ENCODE measurements at places on chromosomes 2 and 18.

DNA sequence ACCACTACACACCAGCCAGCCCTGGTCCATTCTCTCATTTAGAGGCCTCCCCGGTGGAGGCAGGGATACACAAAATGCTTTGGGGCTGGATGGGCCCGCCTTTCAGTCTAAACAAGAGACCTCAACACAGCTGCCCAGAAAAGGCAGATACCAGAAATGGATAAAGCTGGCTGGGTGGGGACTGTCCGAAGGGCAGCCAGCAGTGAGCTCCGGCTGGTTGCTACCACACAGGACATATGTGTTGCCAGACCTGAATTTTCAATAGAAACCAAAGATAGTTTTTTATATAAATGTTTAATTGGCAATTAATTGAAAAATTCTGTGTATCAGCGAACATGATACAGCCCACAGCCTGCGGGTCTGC lies 1.4 kb downstream of the GPBAR1 start:
- DNase-seq = no peak

DNA sequence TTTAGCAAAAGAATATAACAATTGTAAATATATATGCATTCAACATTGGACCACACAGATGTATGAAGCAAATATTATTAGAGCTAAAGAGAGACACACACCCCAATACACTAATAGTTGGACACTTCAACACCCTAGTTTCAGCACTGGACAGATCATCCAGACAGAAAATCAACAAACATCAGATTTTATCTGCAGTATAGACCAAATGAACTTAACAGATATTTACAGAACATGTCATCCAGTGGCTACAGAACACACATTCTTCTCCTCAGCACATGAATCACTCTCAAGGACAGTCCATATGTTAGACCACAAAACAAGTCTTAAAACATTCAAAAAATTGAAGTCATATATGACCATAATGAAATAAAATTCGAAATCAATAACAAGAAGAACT lies 22.1 kb upstream of the EVA1A start:
- no peak for DNase-seq

DNA sequence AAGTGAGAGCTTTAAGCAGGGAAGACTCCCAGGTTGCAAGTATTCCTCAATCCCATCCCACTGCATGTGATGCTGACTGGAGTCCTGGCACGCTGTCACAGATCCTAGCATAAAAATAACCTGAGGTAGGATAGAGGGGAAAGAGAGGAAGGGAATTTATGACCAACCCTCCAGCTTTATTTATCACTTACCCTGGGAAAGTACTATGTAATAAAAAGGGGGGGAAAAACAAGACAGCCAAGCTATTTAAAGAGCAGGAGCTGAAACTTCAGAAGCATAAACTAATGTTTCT lies 122.2 kb downstream of the SLC8A1 start:
- no peak for DNase-seq

DNA sequence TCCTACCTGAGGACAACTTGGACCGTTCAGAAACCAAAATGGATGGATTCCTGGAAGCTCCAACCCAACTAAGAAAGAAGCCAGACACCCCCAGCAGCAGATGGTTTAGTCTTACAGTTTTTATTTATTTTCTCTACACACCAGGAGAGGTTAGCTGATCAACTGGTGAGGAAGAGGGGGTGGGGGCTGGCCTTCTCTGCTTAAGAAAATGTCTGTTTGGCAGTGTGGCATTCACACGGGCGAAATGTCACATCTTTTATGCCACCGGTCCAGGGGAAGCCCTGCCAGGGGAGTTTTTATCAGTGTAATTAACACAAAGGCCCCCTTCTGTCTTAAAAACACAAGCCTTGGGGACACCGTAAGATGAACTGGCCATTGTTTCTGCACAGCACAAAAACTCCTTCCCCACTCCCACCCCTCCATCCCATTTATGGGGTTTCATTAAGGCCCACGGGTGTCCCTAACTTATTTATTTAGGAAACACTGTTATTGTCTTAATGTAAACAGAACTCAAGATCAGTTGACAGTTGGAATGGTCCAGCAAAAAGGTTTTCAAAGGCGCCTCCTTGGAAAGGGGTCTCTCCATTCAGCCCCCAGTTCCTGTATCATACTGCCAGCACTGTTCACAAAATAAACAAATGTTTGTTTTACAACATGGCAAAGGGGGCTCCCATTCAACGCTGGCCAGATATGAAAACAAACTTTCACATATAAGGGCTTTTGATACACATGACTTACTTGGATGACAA lies 217.0 kb downstream of the C1D start:
- DNase-seq = no peak

DNA sequence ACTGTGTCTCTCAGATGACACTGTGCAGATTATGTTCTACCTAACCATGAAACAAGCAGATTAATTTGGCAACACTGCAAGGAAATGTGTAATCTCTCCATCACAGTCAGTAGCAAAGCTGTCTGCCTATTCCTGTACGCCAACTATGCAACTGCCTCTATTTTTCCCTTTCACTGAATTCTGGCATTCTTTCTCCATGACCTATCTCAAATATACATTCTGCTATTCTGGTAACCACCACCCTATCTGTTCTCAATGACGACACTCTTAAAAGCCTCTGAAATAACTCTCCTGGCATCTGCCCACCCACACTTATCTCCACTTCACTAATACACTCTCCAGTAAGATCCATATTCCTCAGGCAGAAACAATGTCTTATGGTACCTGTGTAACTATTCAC lies 78.7 kb downstream of the ABCA12 start:
- no peak for DNase-seq

- DNase-seq = no peak
These were observed 110.1 kb downstream of the MREG start for GRCh38 chr2:215903203-215903602.

DNA sequence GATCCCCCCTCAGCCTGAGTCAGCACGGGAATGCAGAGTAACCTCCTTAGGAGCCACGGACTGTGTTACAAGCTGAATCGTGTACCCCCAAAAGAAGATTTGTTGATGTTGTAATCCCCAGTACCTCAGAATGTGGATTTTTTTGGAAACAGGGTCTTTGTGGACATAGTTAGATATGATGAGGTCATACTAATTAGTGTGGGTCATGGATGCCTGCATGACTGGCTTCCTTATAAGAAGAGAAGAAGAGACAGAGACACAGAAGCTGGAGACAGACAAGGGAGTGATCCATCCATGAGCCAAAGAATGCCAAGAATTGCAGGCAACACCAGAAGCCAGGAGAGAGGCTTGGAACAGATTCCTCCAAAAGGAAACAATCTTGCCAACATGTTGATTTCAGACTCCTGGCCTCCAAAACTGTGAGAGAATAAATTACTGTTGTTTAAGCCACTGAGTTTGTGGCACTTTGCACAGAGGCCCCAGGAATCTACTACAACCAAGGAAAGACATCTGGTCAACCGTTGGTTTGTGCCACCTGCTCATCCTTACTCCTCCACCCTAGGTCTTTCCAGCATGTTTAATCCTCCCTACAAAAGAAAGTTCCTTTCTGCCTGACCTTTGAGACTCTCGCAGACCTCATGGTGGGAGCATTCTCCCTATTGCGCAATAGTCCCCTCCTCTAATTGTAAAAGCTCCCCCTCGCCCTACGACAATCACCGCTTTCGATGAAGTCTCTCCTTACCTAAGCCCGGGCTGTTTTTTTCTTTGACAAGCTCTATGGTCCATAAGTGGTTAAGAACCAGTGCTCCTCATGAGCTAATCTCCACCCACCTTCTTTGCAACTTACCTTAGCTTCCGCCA lies 91.6 kb downstream of the DNER start:
- DNase-seq = no peak

- no peak for DNase-seq
These were observed 236.8 kb downstream of the SEPTIN10 start for GRCh38 chr2:109376796-109377495.

- no peak for DNase-seq
These were observed 90.4 kb upstream of the HAAO start for GRCh38 chr2:42882756-42883155.

- DNase-seq = no peak
These were observed 387.8 kb downstream of the ZNF521 start for GRCh38 chr18:24964216-24964615.

DNA sequence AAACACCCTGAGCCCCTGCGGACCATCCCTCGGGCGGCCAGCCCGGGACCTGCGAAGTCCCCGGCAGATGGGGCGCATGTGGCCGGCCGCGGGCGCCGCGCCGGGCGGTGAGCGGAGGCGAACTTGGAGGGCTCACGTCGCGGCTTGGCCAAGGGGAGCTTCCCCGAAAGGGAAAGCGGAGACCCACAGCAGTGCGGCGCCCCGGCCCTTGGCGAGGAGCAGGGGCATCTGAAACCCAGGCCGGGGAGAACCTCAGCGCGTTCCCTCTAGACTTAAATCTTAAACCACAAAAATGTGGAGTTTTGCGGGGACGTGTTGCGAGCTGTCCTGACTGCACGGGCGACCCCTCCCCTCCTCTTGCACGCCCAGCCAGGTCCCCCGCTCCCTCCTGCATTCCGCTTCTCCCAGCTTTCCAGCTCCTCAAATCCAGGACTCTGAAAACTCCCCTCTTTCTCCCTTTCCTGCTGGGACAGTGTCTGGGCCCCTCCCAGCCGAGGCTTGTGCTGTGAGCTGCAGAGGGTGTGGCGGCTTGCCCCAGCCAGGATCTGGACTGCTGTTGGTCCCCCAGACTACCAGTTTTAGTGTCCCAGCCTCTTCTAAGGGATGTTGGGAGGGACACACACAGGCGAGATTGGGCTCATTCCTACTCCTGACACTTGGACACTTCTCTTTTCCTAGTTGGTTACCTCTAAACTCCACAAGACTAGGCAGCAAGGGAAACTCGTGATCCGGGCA lies 1.3 kb downstream of the FMNL2 start:
- no peak for DNase-seq

- no peak for DNase-seq
These were observed 22.8 kb downstream of the SGPP2 start for GRCh38 chr2:222447131-222447530.

DNA sequence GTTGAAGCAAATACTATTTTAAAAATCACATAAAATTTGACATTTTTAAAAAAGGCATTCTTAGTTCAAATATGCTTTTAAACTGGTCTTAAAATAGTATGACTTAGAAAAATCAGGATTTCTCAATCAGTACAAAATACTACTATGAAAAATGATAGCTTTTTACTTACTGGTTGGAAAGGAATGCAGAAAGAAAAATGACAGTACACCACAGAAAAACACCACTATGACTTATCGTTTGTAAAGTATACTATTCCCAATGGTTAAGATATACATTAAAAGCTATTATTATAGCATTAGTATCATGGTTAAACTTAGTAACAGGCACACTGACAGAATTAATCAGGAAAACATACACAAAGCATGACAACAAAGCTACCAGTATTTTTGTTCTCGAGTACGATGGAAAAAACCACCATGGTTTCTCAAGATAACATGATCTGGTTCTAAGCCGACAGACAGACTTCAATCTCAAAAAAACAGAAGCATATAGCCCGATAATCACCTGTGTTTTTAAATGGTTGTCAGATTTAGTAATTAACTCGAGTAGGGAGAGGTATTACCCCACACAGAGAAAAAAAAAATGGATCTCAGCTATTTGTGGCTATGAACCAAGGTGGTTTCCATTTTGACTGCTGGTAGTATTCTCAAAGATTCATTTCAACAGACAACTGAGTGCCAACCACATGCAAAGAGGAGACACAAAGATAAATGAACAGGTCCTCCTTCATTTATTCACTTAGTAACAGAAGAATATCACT lies 39.1 kb downstream of the CUL3 start:
- DNase-seq = peak; percentile 11

- no peak for DNase-seq
These were observed 205.9 kb downstream of the IKZF2 start for GRCh38 chr2:212945526-212945925.

DNA sequence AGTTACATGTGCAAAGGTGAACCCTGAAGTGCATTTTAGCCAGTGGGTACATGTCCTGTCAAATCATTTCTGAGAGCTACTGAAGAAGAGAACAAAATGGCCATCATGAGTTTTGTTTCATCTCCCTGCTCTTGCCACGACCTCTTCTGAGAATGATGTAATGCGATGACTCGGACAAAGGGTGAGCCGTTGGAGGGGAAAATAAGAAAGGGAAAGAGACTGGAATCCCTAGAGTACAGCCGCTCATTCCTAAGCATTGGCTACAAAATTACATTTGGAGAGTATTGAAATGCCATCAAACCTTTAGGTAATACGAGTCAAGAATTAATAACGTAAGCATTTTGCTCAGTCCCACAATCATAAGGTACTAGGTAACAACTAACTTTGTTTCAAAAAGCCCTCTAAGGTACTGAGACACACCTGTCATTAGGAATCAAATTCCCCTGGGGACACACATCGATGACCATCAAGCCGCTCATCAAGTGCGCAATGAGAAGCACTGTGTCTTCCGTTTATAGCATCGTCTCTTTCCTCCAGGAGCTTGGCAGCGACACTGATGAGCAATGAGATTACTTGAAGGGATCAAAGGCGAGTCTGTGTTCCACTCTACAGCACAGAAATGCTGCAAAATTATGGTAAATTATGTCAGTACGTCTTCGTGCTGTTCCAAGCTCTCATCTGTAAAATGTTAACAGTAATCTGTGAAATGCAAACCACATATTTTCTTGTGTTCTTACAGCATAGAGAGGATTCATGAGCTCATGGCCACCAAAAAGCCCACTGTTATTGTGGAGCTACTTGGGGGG lies 97.3 kb upstream of the PIEZO2 start:
- DNase-seq = no peak

DNA sequence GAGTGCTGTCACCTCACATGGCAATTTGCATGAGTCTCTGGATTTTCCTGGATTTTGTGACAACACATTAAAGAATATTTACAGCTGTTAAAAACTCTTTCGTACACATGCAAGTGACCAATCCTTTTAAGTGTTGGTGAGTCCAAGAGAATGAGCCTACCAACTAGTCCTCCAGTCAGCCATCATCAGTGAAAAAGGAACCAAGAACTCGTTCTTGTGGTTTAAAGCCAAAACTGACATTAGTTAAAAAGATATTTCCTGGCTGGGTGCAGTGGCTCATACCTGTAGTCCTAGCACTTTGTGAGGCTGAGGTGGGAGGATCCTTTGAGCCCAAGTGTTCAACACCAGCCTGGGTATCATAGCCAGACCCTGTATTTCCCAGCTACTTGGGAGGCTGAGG lies 215.4 kb upstream of the ITGA4 start:
- DNase-seq = no peak

DNA sequence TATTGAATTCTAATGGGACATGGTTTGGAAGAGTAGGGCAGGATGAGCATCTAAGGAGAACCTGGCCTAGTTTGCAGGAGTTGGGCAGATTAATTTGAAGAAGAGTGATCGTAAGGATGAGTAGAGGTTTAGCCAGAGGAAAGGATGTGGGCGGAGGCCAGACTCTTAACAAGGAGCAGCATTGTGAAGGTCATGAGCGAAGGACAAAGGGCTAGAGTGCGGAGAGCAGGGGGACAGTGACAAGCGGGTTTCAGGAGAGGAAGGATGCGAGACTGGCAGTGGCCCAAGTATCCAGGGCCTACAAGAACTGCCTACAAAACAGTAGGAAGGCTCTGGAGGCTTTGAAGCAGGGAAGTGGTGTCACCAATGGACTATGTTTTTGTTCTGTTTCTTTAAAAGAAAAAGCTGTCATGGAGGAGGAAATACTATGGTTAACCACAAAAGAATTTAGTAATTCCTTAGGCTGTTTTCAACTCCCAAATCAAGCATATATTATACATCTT lies 20.1 kb downstream of the SLC66A3 start:
- peak; percentile 72 for DNase-seq

- DNase-seq = no peak
These were observed 118.8 kb upstream of the MAP2 start for GRCh38 chr2:209305026-209305425.

All from astrocyte of the cerebellum (primary cell).